ENCODE measurements at places on chromosomes 4 and X.

- no peak for DNase-seq
Measured at GRCh38 chr4:156558373-156559025, 413.1 kb downstream of the PDGFC start.

DNA sequence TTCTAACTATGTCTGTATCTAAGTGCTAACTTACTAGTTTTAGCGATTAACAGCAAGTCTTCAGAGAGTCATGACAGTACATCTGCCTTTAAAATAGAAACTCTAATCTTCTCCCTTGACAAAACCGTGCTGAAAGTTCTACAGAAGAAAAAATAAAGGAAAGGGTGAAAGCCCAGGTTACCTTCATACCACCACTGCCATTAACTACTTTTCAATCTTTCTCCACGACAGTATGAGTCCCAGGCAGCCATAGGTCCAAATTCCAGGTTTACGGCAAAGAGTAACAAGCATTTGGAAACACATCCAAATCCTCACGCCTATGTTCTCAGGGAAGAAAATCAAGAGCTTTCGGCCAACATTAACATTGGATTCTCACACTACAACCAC, 12.4 kb upstream of the ZCCHC13 start:
- DNase-seq, result no peak

- no peak for DNase-seq
Measured at GRCh38 chrX:115311139-115311538, 21.6 kb downstream of the LUZP4 start.

DNA sequence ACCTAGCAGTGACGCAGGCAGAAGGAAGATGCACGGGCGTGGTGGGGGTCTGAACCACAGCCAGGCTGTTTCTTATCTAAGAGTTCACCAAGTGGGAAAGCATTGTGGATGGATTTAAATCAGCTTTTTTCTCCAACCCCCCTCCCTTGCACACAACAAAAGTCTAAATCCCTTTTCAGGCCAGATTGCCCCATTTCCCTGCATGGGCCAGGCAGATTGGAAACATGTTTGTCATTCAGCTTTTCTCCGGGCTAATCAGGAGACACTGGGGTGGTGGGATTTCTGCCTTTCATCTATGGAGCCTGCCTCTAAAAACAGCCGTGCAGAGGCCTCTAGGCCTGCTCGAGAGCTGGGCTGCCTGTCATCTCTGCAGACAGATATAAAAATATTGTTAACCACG, 166.3 kb upstream of the LEF1 start:
- DNase-seq, result no peak

GRCh38 chrX:121642415-121642814, 595.0 kb downstream of the GLUD2 start:
- no peak for DNase-seq

- peak; percentile 52 for DNase-seq
Measured at GRCh38 chr4:22410645-22411247, 105.1 kb downstream of the ADGRA3 start.

DNA sequence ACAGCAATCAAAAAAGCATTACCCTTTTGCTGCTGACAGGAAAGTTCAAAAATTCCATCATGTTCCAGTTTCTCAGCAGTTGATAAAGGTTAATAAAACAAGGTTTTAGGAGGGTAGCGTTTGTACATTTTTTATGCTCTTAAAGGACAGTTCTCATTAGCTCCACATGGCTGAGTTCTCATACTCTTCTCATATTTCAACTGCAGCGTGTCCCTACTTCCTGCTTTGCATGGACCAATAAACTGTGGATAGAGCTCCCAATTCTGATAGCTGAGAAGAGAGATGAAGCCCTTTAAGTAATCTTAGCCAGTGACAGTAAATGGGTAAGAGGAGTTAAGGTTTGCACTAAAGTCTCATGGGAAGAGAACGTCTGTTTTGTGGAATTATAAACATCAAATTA, 53.5 kb downstream of the SPANXA2 start:
- no peak for DNase-seq

- DNase-seq, result no peak
Measured at GRCh38 chr4:156779042-156779441, 192.6 kb downstream of the PDGFC start.

DNA sequence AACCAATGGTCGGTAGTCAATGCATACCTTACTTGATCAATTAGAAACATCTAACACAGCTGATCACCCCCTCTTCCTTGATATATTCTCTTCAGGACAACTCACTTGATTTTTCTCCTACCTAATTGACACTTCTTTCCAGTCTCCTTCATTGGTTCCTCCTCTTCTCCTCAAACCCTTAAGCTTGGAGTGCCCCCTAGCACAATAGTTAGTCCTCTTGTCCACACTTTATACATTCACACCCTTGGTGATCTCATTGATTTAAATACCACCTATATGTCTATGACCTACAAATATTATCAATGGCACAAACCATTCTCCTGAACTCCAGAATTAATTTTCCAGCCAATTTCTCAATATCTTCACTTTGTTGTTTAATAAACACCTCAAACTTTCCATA, 724.0 kb downstream of the ADGRL3 start:
- DNase-seq, result no peak

- no peak for DNase-seq
Measured at GRCh38 chr4:10730590-10730989, 46.0 kb upstream of the CLNK start.

GRCh38 chrX:15269618-15270521, at the start of gene ASB9:
TSS of gene ASB9 (minus strand) at chrX:15270083. CDS start at chrX:15269874, 209 bp downstream.
- peak; percentile 43 for DNase-seq

DNA sequence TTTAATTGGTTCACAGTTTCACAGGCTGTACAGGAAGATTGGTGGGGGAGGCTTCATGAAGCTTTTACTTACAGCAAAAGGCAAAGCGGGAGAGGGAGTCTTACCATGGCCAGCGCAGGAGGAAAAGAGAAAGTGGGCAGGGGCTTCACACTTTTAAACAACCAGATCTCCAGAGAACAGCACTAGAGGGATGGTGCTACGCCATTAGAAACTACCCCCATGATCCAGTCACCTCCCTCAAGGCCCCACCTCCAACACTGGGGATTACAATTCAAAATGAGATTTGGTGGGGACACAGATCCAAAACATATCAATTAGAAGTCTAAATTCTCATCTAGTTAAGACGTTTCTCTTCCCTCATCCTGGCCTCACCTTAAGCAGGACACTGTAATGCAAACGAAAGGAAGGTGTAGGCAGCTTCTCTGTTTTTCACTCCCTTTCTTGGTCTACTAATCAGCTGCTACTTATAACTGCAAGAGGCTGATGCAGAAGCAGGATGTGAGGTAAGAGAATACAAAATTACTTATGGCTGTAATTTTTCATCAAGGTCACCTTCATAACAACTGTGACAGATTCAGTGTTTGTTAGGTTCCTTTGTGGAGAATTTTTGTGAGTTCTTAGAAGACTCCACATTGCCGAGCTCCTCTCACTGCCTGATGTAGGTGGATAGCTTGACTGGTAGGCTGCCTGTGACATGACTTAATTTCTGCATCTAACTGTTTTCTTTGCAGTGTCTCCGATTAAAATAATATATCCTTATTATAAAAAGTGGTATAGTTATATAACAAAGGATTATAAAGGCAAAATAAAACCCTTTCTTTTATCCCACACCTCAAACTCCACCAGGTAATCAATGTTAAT, 255.1 kb downstream of the IL15 start:
- no peak for DNase-seq

DNA sequence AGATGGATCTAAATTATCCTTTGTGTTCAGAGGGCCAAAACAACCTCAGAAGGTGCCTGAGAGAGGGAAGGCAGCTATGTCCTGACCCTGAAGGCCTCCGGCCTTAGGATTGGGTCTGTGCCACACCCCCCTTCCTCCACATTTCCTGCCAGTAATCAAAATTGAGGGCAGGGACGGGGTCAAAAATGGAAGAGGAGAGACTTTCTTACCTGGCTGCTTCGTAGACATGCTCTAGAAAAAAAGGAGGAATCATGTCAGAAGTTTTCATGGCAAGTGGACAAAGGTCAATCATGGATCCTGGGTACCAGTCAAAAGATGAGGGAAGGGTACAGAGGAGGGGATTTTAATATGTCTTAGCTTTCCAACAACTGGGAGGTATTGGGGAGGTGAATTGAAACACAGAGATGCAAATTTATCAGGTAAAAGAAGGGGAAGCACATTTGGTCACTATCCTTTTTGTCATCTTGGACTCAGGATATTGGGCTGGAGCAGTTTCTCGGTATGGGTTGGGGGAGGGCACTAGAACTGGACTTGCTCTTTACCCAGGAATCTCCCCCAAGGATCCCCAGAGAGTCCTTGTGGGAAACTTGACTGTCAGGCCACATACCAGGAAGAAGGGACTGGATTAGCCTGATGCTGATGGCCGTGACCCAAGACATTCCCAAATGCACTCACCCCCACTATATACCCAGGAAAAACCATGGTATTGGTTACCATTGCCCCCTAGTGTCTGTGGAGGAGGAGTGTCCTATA, 17.1 kb downstream of the VSIG4 start:
- no peak for DNase-seq

GRCh38 chr4:174274436-174274835, 9.0 kb downstream of the FBXO8 start:
- no peak for DNase-seq

- DNase-seq, result no peak
Measured at GRCh38 chrX:103864886-103865534, 33.0 kb upstream of the RAB9B start.

DNA sequence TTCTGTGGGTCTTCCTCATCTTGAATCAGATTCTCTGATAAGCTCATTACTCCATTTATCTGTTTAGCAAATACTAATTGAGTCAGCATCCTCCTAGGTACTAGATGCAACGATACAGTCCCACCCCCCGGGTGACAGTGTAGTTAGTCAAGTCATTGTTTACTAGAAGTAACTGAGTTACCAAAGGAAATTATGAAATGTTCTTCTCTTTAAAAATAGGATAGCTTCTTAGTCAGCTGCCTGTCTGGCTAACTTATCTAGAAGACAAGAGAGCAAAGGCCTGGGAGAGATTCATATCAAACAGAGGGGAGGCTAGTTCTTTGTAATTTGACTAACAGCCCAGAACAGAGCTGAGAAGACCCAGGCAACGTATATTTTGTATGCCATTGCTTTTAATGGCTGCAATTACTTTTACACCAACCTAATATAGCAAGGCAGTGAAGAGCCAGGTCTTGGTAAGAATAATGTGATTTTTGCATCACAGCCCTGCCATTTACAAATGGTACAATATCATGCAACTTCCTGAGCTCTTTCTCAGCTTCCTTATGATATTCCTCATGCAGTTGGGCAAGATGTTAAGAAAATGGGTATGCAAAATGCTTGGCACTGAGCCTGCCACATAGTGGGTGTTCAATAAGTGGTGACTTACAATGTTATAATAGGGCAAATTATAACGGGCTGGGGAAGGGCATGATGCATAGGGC, 149.9 kb downstream of the CHIC2 start:
- no peak for DNase-seq

GRCh38 chr4:101977076-101977475, 186.5 kb downstream of the BANK1 start:
- DNase-seq, result peak; percentile 54

- no peak for DNase-seq
Measured at GRCh38 chr4:15714141-15714540, 11.3 kb downstream of the BST1 start.

DNA sequence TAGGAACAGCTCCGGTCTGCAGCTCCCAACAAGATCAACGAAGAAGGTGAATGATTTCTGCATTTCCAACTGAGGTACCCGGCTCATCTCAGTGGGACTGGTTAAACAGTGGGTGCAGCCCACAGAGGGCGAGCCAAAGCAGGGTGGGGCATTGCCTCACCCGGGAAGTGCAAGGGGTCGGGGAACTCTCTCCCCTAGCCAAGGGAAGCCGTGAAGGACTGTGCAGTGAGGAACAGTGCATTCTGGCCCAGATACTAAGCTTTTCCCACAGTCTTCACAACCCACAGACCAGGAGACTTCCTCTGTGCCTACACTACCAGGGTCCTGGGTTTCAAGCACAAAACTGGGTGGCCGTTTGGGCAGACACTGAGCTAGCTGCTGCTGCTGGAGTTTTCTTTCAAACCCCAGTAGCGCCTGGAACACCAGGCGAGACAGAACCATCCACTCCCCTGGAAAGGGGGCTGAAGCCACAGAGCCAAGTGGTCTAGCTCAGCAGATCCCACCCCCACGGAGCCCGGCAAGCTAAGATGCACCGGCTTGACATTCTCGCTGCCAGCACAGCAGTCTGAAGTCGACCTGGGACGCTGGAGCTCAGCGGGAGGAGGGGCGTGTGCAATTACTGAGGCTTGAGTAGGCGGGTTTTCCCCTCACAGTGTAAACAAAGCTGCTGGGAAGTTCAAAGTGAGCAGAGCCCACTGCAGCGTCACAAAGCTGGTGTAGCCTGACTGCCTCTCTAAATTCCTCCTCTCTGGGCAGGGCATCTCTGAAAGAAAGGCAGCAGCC, 84.6 kb downstream of the THOC2 start:
- peak; percentile 43 for DNase-seq

- DNase-seq, result no peak
Measured at GRCh38 chr4:126937846-126938422, 694.8 kb upstream of the INTU start.

DNA sequence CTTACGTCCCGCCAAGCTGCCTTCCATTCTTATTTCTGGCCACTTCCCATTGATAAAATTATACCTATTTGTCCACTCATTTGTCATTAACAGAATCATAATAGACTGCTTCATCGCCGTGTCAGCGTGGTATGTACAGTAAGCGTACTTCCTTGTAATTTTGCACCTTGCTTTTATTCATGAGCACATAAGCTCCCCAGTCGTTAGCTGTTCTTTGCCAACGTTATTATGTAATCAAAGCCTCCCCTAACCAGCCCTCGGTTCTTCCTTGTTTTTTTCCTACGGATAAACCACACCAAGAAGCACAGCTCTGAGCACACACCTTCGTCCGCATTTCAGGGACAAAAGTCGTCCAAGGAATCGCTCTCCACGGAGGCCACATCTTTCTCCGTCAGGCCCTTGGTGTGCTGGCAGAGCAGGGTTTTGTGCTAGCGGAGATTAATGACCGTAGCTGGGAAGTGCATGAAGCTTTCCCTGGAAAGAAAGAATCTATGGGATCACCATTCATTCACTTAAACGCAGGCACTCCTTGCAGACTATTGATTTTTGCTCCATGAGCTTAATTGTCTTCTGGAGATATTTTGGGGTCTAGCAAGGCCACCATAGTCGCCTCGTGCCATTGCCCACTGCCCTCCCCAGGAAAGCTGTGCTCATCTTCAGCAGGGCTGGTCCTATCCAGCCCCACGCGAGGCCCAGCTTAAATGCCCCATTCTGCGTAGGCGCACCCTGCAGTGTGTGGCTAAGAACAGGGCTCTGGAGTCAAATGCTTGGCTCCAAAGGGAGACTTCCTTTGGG, 200.9 kb upstream of the PSAPL1 start:
- no peak for DNase-seq

DNA sequence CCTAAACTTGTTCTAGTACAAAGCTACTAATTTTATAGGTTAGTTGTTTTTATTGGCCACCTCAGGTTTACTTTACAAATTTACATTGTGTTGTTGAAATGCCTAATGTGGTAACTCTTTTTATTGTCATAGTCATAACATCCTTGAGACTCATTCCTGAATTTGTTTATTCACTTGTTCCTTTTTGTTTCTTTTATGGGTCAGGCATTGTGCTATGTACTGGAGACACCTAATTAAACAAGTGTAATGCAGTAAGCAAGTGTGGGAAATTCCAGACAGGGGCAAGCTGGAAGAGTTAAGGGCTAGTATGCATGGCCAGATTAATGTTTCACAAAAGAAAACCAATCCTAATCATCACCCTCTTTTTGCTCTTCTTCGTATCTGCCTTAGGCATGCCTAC, 30.5 kb upstream of the TTC29 start:
- no peak for DNase-seq

GRCh38 chr4:91961504-91961903, 342.3 kb upstream of the GRID2 start:
- DNase-seq, result no peak

GRCh38 chrX:96455078-96455477, 229.6 kb upstream of the DIAPH2 start:
- DNase-seq, result no peak

- no peak for DNase-seq
Measured at GRCh38 chr4:123236606-123237005, 160.0 kb upstream of the SPRY1 start.
